ENCODE measurements at places on chromosomes 1 and 21. TPM values are rescaled to one million over a fixed set of nuclear protein-coding genes. Genes with fewer than 3 reads are reported as not detected.

GPR3 gene
- 0.88 TPM for polyA plus RNA-seq

BNIPL gene
- polyA plus RNA-seq = 1.3 TPM

THEM5 gene
- 0.82 TPM for polyA plus RNA-seq

CCT3 gene
- polyA plus RNA-seq = 331 TPM

NR1I3 gene
- 4.2 TPM for polyA plus RNA-seq

GJC2 gene
- polyA plus RNA-seq = 0.68 TPM

ITGB2 gene
- 21.6 TPM for polyA plus RNA-seq

SMCP gene
- not detected for polyA plus RNA-seq

GRCh38 chr1:29984862-29985605, 738.4 kb downstream of the MATN1 start:
- peak; percentile 40 for DNase-seq

DNA sequence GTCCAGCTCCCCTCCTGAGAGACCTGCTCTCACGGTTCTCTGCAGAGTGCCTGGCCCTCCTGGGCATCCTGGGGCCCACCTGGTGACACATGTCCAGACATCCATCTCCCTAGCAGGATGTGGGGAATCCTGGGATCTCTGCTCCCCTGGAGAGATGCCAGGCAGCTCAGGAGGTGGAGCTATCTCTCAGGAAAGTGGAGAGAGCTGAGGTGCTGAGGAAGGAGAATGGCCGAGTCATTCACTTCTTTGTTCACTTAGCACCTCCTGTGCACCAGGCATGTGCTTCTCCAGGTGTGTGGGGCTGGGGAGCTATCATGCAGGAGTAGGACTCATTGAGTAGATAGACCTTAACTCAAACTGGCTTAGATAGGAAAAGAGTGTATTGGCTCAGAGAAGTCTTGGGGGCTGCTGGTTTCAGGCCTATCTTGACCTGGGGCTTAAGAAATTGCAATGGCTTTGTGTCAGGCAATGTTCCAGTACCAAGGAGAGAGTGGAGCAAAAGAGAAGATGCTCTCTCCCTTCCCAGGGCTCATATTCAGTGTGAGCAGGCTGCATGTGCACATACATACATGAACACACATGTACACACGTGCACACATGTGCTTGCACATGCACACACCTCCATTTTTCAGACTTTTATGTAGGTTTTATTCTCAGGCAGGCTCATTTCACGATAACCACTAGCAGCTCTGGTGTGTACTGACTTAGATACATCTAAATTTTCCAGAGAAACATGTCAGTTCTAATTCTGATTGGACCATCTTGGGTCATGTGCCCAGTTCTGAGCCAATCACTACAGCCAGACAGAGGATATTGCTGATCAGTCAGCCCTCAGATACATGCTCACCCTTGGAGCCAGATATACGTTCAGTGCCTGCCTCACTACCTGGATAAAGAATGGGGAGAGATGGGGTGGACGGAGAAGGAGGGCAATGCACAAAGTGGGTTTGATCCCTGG, 437.6 kb downstream of the PTPRU start:
- no peak for DNase-seq

DNA sequence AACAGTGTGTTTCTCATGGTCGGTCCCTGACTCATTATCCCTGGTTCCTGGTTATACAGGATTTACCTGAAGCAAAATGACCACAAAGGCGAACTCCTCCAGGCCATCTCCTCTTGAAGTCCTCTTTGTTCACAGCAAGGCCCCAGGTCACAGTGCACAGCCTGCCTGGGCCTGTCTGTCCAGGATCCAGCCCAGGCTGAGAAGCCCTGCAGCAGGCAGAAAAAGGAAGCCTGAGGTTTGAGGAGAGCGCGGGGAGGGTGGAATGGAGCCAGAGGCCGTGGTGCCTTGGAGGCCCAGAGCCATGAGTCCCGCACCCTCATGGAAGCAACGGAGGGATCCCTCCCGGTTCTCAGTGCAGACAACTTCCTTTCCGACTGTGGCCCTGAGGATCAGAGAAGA, 136.8 kb upstream of the IRF2BP2 start:
- no peak for DNase-seq

DNA sequence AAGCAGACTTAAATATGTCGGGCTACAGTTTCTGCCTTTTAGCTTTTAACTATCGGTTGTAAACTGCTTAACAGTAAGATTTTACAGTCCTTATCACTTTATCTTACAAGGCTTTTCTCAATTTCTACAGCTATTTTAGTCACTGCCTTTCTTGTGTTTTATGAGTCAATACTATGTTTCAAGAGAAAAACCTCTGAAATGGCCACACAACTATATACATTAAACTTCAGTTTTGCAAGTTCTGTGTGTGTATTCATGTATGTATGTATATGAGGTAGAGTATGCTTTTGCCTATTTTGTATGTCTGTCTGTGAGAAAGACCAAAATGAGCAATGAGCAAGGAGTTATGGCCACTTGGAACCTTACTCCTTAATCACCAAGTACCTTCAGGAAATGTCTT, 169.8 kb downstream of the SYT2 start:
- DNase-seq = no peak

DNA sequence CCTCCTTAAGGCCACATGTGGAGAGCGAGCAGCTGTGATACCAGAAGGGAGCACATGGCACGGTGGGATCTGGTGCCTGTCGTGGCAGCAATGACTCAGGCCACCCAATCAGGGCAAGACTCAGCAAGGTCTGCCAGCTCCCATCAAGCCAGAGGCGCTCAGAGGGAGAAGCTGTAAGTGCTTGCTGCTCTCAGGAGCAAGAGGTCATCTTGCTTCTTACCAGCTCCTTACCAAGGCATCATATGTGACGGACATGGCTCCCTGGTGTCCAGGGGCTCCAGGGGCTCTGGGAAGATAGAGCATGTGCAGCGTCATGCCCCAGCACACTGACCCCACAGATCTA, 72.9 kb downstream of the ITPKB start:
- DNase-seq = no peak

DNA sequence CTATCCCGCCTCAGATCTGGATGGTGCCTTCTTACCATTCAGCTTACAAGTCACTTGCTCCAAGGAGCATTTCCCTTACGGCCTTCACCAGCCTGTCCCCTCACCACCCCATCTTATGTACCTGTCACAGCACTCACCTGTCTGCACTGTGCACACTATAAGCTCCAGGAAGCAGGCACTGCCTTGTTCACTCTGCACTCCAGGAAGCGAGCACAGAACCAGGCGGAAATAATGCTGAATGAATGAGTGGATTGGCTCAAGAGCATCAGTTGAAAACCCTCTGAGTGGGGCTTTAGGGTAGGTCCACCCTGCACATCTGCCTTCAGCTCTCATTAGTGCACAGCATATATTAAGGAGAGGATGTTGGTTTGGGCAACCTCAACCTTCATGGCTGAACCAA, 8.9 kb upstream of the RYR2 start:
- DNase-seq = no peak

- DNase-seq = no peak
These were observed 31.6 kb upstream of the RPTN start for GRCh38 chr1:152190589-152190988.

DNA sequence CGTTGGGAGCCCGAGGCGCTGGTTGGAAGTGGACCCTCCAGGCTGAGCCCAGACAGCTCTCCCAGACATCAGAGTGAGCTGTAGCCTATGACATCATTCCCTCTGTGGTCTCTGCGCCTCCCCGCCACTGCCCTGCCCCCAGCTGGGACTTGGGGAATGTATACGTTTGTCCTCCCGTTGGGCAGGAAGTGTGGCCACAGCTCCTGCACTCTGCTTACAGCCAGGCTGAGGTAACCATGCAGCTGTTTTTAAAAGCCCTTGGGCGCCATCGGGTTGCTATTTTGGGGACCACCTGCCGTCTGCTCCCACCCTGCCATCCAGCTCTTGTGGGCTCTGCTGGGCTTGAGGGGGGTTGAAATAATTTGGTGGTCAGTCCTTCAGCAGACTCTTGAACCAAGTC, 7.8 kb downstream of the VASH2 start:
- no peak for DNase-seq

- no peak for DNase-seq
These were observed 131.6 kb downstream of the TGFBR3 start for GRCh38 chr1:91754348-91754747.

DNA sequence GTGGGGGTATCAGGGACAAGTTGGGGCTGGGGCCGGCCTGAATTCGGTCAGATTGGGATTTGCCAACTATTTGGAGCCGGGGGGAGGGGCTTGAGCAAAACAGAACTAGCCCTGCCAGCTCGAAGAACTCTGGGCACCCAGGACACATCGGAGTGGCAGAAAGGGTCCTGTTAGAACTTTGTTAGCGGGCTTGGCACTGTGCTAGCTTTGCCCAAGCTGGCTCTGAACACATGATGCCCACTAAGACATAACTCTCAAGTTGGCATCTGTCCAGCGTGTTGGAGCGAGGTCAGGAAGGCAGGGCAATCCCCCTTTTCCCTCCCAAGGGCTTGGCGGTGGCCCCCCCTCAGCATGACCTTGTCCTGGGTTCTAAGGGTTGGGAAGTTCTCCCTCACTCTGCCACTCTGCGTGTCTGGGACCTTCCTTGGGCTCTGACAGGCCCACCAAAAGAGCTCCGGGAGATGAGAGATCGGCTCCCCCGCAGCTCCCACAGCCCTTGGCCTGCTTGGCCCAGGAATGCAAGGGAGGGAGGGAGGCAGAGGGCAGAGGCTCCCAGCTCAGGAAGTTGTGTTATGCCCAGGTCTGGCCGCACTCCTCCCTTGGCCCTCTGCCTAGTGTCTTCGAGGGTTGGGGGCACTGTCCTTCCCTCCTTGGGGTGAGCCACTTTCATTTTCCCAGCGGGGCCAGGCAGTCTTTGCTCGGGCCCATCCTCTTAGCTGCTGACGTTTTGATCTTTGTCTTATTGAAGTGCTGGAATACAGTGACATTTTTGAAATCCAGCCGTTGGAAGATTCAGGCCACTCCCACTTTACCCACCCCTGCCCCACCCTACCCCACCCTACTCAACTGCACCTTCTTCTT, 1.2 kb downstream of the LMNA start:
- no peak for DNase-seq

- no peak for DNase-seq
These were observed 24.8 kb upstream of the SELENON start for GRCh38 chr1:25774921-25775771.

DNA sequence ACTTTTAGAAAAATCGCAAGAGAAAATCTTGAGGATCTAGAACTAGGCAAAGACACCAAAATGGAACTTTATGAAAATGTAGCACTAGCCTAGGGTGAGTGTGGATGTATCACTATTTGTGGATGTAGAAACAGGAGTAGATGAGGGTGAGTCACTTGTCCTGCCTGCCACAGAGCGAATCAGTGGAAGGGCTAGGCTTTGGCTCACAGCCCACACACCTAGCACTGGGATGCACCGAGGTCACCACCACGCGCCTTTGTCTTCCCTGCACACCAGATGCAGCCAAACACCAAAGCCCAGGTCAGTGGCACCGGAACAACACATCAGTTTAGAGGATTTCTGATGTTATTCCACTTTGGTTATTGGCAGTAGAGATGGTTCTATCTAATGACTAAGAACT, 38.2 kb downstream of the PKNOX1 start:
- no peak for DNase-seq

- DNase-seq = no peak
These were observed 53.9 kb downstream of the GALNT2 start for GRCh38 chr1:230120921-230121381.

- no peak for DNase-seq
These were observed 6.1 kb upstream of the CDC73 start for GRCh38 chr1:193115629-193116227.

GRCh38 chr1:189211742-189212141, 1265.9 kb downstream of the BRINP3 start:
- no peak for DNase-seq

DNA sequence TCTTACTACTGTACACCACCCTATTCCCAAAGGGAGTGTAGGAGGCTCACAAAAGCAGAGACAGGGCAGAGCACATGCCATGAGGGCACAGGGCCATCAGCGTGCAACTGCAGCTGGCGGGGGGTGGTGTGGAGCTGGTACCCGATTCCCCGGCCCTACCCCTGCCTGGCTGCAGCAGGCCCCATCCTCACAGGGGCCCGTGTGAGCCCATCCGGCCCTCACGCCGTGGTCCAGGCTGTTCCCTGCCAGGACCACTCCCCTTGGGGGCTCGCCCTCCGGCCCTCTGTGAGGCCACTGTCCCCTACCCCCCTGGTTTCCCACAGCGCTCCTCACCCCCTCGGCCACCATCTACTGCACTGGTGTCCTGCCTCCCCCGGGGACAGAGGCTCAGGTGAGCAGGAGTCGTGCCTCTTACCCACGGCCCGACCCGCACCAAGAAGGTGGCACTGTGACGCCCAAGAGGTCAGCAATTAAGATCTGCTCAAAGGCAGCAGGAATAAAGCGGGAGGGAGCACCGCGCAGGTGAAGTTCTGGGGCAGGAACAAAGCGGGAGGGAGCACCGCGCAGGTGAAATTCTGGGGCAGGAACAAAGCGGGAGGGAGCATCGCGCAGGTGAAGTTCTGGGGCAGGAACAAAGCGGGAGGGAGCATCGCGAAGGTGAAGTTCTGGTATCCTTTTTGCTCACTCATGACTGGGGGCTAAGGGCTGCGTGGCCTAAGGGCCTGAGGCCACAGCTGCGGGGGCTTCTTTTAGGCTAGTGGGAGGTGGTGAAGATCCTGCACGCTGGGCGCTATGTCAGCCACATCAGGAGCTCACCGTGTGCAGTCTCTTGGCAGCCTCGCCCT, 3.9 kb downstream of the POFUT2 start:
- DNase-seq = no peak

DNA sequence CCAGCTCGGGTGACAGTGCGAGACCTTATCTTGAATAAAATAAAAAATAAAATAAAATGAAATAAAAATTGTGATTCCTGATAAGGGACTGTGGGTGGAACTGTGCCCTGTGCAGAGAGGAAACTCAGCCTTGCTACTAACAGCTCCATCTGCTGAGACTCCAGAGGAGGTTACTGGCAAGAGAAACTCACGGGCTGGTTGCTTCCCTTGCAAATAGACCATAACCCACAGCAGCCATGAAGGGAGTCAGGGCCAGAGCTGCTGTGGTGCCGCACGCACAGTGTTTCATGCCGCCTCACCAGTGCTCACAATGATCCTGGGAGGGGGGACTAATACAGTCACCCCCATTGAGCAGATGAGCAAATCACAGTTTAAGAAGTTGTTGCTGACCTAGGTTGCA, 13.7 kb downstream of the ZBTB17 start:
- no peak for DNase-seq
